Activated T-cell treated with anti-CD3 and anti-CD28 coated beads, Interleukin-2, amount 50 U/mL, for 48 hours (primary cell): ENCODE measurements at places on chromosomes 2 and 18.

DNA sequence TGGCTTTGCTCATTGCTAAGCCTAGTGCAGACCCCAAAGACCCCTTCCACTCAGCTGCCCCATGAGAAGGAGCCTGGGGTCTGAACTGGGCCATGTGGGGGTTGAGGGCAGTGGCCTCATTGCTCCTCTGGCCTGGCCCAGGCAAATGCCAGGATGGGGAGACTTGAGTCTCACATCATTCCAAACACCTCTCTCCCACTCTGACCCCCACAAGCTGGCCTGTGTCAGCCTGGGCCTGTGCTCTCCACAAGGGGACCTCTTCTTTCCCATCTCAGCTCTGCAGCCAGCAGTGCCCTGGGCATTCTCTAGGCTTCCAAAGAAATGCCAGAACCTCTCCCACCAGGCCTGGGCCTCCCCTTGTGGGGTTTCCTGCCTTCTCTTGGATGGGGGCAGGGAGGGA lies 45.8 kb upstream of the OTOF start:
- no peak for DNase-seq

DNA sequence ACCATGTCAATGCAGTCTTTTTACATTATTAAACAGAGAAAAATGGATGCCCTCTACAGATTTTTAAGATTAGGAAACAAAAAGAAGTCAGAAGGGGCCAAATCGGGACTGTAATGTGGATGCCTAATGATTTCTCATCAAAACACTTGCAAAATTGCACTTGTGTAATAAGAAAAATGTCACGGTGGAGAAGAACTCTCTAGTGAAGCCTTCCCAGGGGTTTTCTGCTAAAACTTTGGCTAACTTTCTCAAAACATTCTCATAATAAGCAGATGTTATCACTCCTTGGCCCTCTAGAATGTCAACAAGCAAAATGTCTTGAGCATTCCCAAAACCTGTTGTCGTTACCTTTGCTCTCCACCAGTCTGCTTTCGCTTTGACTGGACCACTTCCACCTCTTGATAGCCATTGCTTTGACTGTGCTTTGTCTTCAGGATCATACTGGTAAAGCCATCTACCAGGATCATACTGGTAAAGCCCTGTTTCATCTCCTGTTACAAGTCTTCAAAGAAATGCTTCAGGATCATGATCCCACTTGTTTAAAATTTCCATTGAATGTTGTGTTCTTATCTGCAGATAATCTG lies 226.8 kb downstream of the TNS1 start:
- no peak for DNase-seq

- no peak for DNase-seq
Observed at GRCh38 chr18:7728297-7728696, 161.2 kb downstream of the PTPRM start.

DNA sequence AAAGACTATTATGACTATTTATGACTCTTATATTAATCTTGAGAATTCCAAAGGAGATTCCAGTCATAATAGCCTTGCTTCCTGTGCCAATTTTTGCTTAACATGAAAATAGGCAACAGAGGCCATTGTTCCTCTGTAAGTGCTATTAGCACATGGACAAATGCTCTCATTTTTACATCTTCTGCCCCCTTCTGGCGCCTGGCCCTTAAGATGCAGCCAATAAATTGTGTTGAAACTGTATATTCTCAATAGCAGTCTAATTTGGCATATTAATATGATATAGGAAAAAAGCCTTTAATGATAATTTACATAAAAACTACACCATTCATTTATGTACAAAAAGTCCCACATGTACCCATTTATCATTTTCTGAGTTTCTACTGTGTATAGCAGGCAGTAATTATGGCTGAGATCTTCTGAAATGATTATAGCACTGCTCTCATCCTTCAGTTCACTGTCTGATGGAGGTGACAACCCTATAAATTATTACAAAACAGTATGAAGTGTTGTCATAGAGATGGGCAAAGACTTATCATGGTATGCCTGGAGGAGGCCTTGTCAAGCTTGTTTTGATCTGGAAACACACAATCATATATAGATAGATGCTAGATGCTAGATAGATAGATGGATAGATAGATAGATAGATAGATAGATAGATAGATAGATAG lies 613.3 kb downstream of the TSN start:
- no peak for DNase-seq

DNA sequence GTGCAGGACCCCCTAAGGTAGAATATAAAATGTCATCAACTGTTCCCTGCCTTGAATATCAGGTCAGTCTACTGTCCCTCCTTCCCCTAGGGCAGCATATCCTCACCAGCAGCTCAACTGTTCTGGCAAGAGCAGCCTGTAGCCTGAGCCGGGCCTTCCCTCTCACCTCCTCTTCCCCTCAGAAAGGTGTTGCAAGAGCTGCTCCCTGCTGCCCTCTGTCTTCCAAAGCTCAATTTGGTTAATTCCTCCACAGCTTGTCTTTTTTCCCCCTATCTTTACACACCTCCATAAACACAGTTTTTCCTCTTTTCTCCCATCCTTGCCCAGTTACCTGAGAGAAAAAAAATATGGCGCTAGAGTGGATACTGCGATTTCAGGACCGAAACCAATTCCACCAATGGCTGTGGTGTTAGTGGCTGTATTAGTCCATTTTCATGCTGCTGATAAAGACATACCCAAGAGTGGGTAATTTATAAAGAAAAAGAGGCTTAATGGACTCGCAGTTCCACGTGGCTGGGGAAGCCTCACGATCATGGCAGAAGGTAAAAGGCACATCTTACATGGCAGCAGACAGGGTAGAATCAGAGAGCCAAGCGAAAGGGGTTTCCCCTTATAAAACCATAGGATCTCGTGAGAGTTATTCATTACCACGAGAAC lies 184.7 kb downstream of the MREG start:
- peak; percentile 32 for DNase-seq

DNA sequence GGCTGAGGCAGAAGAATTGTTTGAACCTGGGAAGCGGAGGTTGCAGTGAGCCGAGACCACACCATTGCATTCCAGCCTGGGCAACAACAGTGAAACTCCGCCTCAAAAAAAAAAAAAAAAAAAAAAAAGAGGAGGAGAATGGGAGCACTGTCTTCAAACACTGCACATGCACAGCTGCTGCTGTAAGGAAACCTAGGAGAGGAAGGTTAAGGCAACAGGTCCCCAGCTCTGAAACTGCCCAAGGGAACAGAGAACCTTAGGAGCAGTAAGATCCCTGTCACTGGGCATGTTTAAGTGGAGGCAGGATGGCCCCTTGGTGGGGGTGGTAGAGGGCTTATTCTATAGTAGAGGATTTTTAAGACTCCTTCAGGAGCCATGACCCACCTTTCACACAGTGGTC lies 111.2 kb downstream of the CLIP4 start:
- no peak for DNase-seq

GRCh38 chr18:79070486-79070885 lies 1.3 kb downstream of the ATP9B start:
- DNase-seq = no peak

GRCh38 chr2:62050456-62051045 lies 145.1 kb downstream of the COMMD1 start:
- no peak for DNase-seq

DNA sequence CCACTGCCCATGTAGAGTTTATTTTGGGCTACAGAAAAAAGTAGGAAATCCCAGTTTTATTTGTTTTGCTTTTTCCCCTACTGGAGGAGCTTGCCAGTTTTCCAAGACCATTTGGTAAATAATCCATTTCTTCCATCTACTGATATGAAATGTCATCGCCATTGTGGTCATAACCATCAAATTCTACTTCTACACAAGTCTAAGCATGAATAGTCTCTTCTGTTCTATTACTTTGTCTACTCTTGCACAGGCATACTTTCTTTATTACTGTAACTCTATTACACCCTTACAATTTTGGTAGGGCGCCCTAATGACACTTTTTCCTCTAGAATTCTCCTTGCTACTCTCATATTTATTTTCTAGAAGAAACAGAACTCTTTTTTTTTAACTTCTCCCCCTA lies 120.7 kb downstream of the ATAD2B start:
- DNase-seq = no peak

DNA sequence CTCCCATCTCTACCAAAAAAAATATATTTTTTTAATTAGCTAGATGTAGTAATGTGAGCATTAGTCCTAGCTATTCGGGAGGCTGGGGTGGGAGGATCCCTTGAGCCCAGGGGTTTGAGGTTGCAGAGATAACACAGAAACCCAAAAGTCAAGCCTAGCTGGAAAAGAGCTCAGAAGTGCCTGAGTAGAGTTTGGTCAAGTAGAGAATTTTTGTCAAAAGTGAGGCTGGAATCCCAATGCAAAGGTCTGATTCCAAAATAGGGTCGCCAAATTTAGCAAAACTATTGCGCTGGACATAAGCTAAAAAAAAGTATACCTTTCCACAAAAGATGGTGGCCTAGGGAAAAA lies 15.5 kb upstream of the MSH6 start:
- DNase-seq = no peak

DNA sequence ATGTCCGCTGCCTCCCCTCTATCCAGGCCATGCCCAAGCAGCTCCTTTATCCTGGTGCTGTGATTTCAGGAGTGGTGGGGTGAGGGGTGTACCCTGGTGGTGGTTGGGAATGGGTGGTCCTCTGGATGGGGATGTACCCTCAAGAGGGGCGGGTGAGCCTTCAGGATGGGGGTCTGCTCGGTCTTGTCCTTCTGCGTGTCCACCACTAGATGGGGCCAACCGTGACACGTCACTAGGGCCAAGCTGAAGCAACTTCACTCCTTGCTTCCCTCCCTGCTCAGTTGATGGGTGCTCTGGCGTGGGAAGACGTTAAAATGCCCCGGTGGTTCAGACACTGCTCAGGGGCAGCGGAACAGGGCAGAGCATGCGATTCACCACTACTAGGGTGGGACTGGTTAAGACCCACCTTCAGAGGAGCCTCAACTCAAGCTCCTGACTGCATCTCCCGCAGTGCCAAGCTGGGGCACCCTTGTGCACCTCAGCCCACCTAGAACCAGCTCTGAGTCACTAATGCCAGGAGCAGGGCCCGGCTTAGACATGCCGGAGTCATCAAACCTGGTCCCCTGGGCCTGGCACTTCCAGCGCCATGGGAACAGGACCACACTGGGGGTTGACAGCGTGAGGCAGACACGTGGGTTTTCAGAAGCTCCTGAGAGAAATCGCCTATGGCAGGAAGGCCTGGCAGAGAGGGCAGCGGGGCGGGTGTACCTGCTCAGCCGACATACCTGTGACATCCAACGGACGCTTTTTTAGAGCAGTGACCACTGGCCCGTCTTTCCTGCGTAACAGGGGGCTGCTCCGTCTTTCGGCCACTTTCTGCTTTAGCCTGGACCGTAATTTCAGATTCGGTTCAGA lies 256.7 kb downstream of the HDAC4 start:
- peak; percentile 49 for DNase-seq

DNA sequence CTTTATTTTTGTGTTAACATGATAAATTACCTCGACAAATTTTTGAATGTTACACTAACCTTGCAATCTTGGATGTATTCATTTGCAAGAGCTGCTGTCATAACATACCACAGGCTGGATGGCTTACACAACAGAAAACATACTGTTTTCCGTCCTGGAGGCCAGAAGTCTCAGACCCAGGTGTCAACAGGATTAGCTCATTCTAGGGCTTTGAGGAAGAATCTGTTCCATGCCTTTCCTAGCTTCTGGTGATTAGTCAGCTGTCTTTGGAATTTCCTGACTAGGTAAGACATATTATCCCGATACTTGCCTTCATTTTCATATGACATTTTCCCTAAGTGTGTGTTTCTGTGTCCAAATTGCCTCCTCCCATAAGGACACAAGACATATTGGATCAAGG lies 188.6 kb upstream of the CDH19 start:
- DNase-seq = no peak

DNA sequence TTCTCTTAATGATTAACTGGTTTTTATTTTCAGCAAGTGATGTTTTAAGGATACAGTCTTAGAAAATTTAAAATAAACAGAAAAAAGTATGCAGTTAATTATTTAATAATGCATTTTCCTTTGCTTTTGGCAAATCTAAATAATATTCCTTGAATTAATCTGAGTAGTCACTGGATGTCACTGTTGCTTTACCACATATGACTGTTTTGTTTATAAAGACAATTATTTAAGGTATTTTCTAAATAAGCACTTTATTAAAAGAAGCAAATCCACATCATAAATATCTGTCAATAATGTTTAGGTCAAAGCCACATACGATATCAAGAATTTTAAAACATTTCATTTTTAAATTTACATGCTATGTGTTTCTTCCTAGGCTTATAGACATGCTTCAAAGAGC lies 40.6 kb upstream of the TFPI start:
- no peak for DNase-seq

DNA sequence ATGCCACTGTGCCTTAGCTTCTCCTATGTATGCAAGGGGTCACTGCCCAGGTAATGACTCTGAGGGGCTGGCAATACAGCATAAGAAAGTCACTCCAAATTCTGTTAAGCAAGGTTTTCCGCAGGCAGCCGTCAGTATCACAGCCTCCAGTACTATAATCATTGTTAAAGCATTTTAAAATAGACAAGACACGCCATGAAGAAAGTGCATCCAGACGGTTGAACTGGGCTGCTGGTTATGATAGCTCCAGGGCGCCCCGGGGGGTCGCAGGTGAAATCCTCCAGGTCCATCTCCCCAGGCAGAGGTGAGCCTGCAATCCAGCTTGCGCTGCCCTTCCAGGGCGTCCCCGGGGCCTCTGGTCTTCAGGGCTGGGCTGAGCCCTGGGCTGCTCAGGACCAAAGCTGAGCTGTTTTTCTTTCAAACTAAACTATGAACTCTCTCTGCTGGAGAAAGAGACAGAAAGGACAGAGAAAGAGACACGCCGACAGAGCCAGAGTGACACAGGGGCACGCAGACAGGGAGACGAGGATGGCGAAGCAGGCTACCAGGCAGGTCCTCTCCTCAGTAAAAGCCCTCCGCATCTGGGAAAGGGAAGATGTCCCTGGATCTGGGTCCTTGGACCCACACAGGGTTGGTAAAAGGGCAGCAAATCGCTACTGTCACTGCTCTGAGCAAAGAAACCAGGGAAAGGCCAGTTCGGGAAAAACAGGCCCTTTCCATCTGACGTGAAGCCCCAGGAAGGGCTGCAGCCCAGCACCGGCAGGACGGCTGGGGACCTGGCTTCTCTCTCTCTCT lies 2.1 kb upstream of the TWIST2 start:
- DNase-seq = no peak

DNA sequence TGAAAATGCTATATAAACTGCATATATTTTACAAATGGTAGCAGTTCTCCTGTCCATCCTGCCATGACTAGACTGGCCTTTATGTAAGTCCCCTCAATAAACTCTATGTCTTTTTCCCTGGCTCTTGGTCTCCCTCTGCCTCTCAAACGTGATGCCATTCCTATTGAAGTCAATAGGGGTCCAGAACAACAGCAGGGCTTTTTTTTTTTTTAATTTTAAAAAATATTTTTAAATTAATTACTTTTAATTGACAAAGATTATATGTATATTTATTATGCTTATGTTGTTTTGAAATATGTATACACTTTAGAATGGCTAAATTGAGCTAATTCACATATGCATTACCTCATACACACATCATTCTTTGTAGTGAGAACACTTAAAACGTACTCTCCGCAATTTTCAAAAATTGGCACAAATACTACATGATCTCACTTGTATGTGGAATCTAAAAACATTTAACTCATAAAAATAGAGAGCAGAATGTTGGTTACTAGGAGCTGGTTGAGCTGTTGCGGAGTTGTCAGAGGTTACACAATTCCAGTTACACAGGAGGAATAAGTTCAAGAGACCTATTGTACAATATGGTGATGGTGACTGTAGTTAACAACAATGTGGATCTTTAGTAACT lies 123.1 kb downstream of the LRRTM4 start:
- DNase-seq = no peak

GRCh38 chr2:117994729-117995128 lies 19.1 kb downstream of the CCDC93 start:
- no peak for DNase-seq
